ENCODE measurements at places on chromosomes 2 and 18.

GRCh38 chr2:99255491-99256318, at the start of gene LYG2:
Gene LYG2 (minus strand): TSS chr2:99255666. CDS start chr2:99254260, 1,406 bp downstream.
- DNase-seq = no peak

GRCh38 chr2:1170711-1171110, 220.1 kb downstream of the SNTG2 start:
- DNase-seq = no peak

- DNase-seq = no peak
These were observed 46.6 kb downstream of the USP40 start for GRCh38 chr2:233519787-233520611.

- no peak for DNase-seq
These were observed 32.6 kb upstream of the INSIG2 start for GRCh38 chr2:118055512-118056164.

DNA sequence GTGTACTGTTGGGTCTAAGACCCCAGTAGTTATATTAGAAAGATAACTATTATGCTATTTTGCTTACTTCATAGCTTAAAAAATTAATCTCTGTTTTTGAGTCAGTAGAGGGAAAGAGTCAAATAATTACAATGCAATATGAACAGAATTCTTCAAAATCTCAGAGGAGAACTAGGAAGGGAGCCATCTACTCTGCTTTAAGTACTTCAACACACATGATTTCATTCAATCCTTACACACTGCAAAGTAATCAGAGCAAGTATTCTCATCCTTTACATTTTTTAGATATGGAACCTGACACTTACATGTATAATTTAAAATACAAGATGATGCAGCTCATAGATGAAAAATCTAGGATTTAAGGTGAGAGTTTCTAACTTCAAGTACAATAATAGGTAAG, 27.7 kb downstream of the COL5A2 start:
- DNase-seq = no peak

All from ecto neural progenitor cell (in vitro differentiated cells).